Right hindlimb (tissue), 1 donor: ENCODE measurements at places on chromosomes 11 and 22.

- no peak for DNase-seq
These were observed 16.9 kb upstream of the TMPRSS6 start for GRCh38 chr22:37126383-37126782.

GRCh38 chr11:64538501-64538951, 52.5 kb upstream of the SLC22A12 start:
- no peak for DNase-seq

GRCh38 chr11:16336721-16337120, 19.6 kb downstream of the SOX6 start:
- DNase-seq, result no peak

DNA sequence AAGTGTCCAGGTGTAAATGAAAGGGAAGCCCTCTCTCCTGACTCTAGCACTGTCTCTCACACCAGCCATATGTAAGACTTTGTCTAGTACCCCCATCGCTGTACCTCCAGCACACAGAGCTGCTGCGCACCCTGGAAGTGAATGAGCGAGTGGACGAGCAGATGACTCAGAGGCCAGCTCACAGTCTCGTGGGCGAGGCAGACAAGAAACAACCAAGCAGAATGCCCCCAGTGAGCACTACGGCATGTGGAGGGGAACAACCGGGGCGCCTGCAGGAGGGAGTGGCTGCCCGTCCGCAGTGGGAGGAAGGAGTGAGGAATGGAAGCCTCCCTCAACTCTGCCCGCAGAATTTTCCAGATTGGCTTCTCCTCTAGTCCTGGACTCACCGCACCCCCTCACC, 46.4 kb downstream of the MCM5 start:
- no peak for DNase-seq

DNA sequence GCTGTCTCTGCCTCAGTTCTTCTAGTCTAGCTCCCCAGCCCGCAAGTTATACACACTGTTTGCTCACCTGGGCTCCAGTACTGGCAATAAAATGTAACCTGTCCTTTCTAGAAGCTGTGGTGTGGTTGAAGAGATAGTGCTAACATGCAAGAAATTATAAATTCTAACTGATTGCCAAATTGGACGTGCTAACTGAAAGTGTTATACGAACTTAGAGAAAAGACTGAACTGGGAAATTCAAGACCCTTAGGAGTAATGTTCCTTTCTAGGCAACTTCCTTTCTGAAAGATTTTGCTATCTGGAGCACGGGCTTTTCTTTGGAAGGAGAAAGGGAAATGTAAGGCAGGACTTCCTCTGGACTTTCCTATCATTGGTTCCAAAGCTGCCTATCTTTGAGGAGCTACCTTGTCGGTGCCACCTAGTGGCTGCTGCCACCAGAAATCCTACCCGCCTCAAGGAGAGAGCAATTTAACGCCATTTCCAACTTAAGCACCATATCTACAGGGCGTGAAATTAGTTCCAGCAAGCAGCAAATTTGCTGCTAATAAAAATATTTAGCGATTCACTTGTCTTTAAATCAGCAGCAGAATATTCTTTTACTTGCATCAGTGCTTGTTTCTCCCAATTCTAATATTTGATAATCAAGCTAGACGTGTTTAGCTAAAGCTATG, 12.7 kb upstream of the TMEM218 start:
- no peak for DNase-seq

DNA sequence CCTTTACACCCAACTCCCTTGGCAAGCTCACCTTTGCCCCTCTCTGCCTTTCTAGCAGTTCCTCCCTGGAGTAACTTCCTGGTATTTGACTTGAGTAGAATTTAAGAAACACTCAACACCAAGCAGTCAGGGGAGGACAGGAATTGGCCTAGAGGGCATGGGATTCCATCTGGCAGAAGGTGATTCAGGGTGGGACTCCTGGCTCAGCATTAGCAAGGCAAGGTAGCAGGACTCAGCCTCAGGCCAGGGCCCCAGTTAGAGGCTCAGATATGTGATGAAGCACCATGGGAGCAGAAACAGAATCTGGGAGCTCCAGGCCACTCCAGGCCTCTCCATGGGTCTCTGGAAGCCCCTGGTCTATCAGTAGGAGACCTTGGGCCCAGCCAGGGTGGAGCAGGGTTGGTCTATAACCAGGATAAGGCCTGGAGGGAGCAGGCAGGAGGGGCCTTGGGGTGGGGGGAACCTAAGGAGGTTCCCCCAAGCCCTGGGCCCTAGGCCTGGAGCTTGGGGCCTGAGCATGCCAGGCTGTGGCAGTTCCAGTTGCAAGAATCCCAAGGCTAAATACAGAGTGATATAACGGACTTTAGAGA, 148.2 kb downstream of the PARVA start:
- no peak for DNase-seq

- DNase-seq, result no peak
These were observed 16.0 kb downstream of the CACNG2 start for GRCh38 chr22:36687516-36687915.

DNA sequence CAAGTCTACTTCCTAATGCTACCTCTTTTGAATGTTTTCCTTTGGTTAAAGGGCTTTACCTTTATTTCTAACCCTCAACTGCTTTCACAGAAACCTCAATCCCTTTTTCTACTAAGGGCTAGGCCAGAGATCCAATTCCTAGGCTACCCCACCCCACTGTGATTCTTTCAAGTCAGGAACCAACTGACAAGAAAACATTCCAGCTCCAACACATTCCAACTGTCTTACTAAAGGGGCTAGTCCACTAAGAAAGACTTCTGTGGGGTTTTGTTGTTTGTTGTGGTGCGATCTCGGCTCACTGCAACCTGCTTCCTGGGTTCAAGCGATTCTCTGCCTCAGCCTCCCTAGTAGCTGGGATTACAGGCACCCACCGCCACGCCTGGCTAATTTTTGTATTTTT, 151.3 kb downstream of the APOL5 start:
- DNase-seq, result no peak

GRCh38 chr11:9714272-9714940, 50.5 kb downstream of the SWAP70 start:
- no peak for DNase-seq

DNA sequence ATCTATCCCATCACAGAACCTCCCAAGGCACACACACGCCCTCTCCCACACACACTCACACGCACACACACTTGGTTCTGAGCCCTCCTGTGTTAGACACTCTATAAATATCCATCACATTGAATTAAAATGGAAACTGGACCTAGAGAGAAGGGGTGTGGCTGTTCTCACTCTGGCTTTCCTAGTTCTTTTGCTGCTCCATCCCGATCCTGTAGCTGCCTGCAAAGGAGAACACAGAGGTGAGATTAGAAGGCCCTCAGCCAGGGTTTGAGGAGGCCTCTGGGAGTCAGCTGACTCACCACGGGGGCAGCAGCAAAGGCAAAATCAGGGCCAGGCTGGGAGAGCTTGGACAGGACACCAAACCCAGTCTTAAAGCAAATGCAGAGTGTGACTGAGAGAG, 192.3 kb upstream of the CADM1 start:
- peak; percentile 63 for DNase-seq

- DNase-seq, result peak; percentile 72
These were observed 8.6 kb upstream of the CD82 start for GRCh38 chr11:44556735-44557409.

DNA sequence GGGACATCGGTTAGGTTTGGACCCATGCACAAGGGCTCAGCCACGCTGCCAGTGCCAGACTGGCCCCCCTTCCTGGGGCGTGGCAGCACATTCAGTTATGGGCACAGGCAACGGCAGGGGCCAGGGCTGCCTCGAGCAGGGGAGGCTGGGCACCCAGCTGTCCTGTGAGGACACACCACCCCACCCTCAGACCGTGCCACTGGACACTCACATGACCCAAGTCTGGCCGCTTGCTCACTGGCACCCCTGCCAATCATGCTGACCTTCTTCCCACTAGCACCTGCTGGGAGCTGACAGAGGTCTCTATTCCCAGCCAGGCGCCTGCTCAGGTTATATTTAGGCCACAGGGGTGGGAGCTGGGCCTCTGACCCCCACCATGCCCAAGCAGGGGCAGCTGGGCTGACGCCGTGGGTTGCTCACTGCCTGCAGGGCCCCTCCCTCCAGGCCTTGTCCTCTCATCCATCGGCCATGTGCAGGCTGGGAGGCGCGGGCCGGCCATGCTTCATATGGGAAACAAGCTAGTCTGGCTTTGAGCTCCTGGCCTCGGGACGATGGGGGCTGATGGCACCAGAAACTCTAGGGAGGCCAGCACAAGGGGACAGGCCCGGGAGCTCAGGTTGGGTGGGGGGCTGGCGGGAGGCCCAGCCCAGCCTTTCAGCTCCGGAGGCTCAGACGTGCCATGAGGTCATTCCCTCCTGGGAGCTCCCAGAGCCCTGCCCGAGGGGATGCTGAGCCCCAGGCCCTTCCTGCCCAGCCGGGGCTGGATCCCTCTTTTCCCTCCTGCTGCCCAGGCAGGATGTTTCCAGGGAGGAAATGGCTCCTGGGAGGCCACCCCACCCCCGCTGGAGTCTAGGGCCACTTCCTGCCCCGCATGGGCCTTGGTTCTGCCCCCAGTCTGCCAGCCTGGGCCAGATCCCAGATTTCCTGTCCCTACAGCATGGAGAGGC, 15.2 kb upstream of the TBX1 start:
- peak; percentile 70 for DNase-seq

GRCh38 chr11:64918017-64918416, 1.0 kb upstream of the ATG2A start:
- no peak for DNase-seq

GRCh38 chr22:33823552-33823951, 96.7 kb downstream of the LARGE1 start:
- DNase-seq, result no peak

DNA sequence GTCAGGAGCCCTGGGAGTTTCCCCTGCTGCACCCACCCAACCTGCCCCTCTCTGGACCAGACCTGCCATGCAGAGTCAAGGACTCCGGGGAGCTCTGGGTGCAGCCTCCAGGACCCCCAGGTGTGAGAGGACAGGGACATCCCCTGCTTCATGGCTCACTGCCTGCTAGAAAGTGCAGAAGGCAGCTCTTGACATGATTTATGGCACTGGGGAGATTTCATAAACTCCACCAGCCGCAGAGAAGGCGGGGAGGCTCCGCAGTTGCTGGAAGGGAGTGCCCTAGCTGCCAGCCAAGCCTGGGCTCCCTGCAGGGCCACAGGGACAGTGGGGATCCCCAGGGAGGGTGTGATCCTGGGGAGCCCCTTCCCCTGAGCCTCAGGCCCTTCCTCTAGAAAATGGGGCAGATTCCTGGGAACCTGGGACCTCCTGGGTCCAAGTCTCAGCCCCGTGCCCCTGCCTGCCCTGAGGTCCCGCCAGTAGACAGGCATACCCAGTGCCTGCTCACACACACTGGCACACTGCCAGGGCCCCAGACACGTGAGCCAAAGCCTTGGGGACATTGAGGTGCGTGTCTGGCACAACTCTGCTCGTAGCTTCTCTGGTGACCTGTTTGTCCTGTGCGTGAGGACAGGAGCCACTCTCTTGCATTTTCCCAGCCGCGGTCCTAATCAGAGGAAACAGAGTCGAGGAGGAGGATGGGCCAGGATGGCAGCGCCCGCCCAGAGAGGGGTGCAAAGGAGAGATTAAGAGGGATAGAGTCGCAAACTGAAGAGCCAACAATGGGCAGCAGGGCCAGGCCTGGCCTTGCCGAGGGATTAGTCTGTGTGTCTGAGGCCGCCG, 13.8 kb downstream of the CABP7 start:
- no peak for DNase-seq

DNA sequence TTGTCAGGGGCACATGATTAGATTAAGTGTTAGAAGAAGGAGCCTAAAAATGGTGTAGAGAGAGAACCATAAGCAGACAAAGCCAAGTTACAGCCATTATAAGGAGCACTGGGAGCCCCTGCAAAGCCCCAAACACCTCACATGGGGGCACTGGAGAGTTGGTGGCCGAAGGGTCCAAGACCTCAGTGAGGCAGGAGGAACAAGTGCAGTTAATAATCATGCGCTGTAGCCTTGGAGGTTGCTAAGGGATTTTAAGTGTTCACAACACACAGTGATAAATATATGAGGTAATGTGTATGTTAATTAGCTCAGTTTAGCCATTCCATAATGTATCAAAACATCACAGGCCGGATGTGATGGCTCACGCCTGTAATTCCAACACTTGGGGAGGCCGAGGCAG, 54.4 kb upstream of the JAM3 start:
- DNase-seq, result no peak

DNA sequence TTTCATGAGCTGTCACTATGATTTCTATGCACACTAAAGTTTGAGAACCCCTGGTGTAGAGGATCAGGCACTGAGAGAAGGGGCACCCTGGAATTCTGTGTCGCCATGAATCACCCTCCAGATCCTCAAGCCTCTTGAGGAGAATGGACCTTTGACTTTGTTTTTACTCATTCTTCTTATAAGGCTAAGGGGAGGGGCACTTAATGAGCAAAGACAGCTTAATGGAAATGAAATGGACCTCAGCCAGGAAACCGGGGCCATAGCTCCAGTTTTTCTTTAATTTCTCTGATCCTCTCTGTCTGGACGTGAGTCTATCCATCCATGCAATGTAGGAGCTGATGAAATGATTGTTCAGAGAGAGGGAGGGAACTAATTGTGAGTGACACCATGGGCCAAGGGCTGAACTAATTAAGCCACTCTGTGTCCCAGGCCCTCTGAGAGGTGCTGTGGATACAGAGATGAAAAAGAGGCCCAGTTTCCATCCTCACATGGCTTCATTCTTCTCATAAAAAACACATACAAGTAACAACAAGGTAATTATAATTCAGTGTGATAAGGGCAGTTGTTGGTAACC, 32.8 kb downstream of the OR2AT4 start:
- no peak for DNase-seq

- no peak for DNase-seq
These were observed 19.6 kb upstream of the PDGFD start for GRCh38 chr11:104183593-104183992.

DNA sequence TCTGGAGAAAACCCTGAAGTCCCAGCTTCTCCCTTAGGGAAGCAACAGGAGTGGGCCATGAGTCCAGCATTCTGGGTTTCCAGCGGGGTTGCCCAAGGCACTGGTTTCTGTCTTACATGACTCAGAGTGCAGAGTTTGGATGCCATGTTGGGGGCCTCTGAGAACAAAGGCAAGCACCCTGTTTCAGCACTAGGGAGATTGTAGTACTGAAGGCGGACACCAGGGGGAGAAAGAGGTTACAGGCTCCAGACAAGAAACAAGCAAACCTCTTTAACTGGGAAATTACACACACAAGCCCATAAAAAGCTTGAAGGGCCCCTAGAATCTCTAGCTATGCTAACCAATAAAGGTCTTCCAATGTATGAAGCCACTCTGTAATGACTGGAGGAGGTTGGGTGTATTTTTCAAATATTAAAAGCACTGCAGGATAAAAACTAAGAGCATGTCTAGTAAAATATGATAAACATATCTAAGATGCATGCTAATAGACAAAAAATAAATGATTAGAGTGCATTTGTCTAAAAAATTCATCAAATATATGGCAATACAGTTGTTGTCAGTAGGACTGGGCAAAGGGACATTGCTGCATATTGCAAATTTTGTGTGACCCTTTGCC, 7.1 kb downstream of the MS4A6E start:
- DNase-seq, result peak; percentile 44

DNA sequence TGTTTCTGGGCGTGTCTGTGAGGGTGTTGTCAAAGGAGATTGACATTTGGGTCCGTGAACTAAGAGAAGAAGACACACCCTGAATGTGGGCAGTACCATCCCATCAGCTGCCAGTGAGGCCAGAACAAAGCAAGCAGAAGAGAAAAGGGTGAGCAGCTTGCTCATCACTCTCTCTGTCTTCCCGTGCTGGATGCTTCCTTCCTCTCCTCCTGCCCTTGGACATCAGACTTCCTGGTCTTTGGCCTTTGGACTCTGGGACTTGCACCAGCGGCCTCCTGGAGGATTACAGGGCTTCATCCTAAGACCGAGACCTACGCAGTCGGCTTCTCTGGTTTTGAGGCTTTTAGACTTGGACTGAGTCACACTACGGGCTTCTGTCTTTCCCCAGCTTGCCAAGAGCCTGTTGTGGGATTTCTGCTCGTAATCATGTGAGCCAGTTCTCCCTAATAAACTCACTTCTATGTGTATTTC, 18.8 kb downstream of the APOL2 start:
- DNase-seq, result peak; percentile 70
